H4 (cell line): ENCODE measurements at places on chromosomes 5 and 9. TPM values are rescaled to one million over a fixed set of nuclear protein-coding genes. Genes with fewer than 3 reads are reported as not detected.

GRCh38 chr9:3879726-3880505 is 354.1 kb upstream of the RFX3 start:
- no peak for DNase-seq

GRCh38 chr5:179974246-179974945 is 66.7 kb upstream of the TBC1D9B start:
- DNase-seq: no peak

GRCh38 chr9:120212853-120213200 is 367.1 kb downstream of the CDK5RAP2 start:
- no peak for DNase-seq

DNA sequence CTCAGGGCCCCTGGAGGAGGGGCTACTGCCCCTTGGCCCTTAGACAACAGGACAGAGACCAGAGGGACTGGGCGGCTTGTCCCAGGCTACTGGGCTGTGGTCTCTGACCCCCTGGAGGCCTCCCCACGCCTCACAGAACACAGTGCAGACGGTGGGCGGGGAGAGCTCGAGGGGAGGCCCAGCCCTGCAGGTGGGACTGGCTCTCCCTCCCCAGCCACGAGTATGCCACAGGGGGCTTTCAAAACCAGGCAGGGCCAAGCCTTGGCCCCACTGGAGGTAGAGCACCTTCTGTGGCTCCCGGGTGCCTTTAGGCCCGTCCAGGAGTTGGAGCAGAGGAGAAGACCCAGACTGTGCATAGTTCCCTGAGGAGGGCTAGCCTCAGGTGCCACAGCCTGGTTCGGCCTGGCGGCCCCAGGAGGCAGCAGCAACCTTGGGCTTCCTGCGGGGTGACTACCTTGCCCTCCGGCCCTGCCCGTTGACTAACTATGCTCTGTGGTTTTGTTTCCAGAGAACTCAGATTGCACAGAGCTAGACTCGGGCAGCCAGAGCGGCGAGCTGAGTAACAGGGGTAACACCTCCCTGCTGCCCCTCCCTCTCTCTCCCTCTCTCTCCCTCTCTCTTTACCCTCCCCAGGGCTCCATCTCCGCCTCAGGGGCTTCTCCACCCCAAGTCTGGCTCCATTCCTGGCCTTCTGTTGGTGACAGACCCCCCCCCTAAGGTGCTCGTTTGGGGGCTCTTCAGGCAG is 15.5 kb downstream of the CARD19 start:
- peak; percentile 77 for DNase-seq

CNTNAP3B gene
- total RNA-seq: 23.1 and 23.4 TPM in 2 replicates

- DNase-seq: no peak
Measured at GRCh38 chr9:137076636-137077009, 694 bp upstream of the UAP1L1 start.
